Upper lobe of right lung (tissue), 1 donor: ENCODE measurements at places on chromosomes 13 and 19. TPM values are rescaled to one million over a fixed set of nuclear protein-coding genes. Genes with fewer than 3 reads are reported as not detected.

- DNase-seq = peak; percentile 79
Observed at GRCh38 chr19:46471116-46471733, at the start of gene PNMA8A. Gene PNMA8A, minus strand, starts transcription at chr19:46471563. Its CDS starts 528 bp downstream, at chr19:46471035.

DNA sequence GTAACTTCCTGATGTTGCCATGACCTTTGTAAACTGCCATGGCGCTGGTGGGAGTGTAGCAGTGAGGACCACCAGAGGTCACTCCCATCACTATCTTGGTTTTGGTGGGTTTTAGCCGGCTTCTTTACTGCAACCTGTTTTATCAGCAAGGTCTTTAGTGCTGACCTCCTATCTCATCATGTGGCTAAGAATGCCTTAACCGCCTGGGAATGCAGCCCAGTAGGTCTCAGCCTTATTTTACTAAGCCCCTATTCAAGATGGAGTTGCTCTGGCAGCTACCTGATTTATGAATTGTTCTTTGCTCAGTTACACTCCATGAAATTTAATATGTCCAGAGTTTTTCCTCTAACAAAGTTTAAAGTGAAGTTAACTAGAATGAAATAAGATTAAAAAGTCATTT, 4.6 kb upstream of the EPS15L1 start:
- DNase-seq = no peak

DNA sequence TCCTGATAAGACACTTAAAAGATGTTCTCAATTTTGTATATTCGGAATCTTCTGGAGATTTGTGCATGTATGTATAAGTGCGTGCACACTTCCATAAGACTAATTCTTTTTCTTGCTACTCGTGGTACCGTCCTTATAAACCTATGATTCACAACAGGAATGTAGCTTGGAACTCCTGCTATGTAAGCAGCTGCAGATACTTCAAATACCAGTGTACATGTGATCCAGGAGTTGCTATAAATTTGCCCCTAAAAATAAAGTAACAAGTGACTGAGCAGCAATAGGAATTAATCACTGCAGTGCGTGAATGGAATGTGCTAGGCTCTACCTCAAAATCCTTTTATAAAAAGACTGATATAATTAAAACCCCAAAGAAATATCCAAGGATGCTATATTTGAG, 214.9 kb downstream of the KLF5 start:
- no peak for DNase-seq

DNA sequence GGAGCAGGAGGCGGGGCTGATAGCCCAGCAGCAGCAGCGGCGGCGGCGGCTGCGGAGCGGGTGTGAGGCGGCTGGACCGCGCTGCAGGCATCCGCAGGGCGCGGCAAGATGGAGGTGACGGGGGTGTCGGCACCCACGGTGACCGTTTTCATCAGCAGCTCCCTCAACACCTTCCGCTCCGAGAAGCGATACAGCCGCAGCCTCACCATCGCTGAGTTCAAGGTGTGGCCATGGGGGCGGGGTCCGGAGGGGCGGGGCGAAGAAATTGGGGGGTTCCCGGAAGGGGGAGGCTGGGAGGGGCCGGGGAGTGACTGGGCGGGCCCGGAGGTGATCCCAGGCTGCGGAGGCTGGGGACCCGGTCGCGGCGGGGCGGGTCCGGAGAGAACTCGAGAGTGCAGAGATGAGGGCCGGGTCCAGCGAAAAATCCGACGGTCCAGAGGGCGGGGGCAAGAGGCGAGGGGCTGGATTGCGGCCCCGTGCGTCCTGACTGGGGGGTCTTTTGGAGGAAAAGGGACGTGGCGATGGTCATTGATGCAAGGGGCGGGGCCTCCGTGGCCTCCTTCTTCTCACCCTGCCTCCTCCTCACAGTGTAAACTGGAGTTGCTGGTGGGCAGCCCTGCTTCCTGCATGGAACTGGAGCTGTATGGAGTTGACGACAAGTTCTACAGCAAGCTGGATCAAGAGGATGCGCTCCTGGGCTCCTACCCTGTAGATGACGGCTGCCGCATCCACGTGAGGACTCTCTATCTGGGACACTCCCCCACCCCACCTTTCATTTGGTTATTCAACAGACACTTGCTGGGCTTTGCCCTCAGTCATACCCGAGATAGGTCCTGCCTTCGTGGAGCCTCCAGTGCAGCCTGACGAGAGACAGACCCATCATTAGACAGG, at the start of gene TBCB:
Gene TBCB (plus strand): TSS at position 16 of the 891 bp plus-strand sequence. CDS start 93 bp downstream, at position 109.
- peak; percentile 93 for DNase-seq

DNA sequence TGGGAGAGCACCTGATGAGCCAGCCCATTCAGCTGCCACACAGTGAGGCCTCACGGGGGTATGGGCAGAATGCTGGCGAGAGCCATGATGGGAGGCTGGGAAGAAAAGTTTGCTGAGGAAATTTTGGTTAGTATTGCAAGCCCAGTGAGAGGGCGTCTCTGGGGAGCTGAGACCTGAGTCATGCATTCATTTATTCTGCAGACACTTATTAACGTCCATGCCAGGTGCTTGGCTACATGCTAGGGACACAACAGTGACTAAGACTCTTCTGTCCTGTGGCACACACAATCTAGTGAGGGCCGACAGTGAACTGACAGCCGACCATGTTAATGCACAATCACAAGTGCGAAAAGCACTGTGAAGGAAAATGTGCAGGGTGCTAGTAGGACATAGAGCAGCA, 27.2 kb downstream of the WDR62 start:
- no peak for DNase-seq

- DNase-seq = no peak
Observed at GRCh38 chr19:17725422-17726078, 6.3 kb downstream of the MAP1S start.

DNA sequence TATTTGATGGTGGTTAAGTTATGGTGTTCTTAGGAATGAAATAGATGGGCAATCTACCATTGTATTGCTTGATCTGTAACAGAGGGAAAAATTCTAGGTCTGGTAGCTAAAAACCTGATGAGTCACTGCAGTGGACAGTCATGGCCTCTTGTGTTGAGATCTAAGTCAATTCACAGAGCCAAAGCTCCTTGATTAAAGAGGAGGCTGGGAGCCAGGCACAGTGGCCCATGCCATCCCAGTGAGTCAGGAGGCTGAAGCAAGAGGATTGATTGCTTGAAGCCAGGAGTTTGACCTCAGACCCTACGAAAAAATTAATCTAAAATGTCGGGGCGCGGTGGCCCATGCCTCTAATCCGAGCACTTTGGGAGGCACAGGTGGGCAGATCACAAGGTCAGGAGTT, 67.1 kb upstream of the KPNA3 start:
- no peak for DNase-seq

- DNase-seq = no peak
Observed at GRCh38 chr19:28019901-28020300, 1193.0 kb downstream of the UQCRFS1 start.

DNA sequence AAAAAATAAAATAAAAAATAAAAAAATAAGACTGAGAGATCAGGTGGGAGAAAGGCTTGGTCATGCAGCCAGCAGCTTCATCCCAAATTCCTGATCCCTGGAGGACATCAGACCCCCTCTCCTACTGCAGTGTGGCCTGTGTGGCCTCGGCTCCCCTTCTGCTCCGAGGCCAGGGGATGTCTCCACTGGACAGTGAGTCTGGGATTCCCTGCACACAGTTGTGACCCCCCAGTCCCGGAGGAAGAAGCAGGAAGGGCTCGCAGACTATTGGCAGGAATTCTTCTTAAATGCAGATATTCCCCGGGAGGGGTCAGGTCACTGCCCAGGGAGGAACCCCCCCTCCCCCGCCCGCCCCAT, 41.9 kb downstream of the ZNF627 start:
- no peak for DNase-seq

DNA sequence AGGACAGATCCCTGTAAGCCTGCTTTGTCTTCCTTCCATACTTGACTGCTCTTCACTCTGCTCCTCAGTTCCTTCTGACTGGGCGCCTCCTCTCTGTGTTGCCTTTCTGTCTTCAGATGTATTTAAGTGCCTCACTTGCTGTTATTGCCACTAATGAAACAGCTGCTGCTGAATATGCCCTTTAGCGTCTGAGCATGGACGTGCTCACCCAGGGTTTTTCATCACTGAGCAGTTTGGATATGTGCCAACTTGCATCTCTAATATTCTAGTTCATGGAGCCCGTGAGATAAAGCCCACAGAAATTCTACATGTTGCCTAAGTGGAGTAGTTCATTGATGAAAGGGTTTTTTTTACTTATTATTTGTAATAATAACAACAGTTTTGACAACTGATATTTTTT, 198.2 kb downstream of the MYO16 start:
- no peak for DNase-seq

DNA sequence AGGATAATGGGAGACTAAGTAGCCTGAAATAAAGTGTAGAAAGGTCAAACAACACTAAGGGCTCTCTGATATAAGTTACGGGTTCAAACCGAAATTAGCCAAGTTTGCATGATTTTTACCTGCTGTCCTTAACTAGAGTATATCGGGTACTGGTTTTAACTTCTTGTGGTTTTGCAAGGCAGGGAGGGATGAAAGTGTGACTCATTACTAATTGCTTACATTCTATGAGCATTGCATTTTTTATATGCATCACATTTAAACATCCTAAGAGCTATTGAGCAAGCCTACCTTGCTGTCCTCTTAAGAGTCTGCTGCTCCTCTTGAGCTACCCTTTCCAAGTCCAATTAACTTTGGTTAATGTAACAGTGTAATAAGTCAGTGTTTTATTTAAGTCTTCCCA, 415.4 kb downstream of the SLITRK5 start:
- no peak for DNase-seq

GRCh38 chr13:81609335-81609734, 1268.4 kb upstream of the SPRY2 start:
- DNase-seq = no peak

DNA sequence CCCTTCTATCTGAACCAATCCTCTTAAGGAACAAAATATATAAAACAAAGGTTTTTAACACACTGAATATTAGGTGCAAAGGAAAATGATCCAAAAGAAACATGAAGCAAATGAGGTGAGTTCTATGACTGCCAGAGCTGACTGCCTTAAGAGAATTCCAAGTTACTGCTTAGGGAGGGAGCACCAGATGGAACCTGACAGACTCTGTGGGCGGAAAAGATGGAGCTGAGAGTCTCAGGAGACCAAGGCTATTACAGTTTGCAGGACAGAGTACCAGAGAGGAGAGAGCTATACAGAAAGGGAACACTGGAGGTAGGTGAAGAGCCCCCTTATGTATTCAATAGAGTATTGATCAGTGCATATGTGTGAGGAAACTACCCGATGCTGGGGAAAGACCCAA, 87.2 kb downstream of the B3GLCT start:
- DNase-seq = no peak

- no peak for DNase-seq
Observed at GRCh38 chr13:66014771-66015170, 1215.4 kb downstream of the PCDH9 start.

DNA sequence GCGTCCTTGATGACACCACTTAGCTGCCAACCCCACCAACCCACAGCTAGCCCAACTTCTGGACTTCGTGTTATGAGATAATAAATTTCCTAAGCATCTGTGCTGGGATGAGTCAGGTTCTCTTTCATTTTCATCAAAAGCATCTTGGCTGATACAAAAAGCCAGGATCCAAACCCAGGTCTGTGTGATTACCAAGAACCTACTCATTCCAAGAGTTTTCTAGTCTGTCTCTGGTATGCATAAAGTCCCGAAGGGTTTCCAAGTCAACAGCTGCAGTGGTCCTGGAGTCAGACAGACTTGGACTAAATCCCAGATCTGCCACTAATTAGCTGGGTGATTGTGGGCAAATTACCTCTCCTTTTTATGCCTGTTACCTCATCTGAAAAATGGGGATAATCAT, 55.5 kb upstream of the SERP2 start:
- DNase-seq = no peak

DNA sequence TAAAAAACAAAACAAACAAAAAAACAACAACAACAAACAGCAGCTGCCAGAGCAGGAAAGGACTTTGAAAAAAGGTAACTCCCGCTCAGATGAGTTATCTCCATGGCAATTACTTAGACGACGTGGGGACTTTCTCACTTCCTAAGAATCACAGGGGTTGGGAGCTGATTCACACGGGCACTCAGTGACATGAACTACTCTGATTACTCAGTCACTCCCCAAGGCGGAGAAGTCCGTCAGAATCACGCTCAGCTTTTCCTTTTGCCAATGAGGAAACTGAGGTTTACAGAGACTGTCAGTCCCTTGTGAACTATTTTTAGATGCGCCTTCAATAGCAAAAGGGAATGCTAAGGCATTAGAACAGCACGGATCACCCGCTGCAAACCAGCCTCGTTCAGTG, 32.3 kb upstream of the MATK start:
- DNase-seq = no peak

DNA sequence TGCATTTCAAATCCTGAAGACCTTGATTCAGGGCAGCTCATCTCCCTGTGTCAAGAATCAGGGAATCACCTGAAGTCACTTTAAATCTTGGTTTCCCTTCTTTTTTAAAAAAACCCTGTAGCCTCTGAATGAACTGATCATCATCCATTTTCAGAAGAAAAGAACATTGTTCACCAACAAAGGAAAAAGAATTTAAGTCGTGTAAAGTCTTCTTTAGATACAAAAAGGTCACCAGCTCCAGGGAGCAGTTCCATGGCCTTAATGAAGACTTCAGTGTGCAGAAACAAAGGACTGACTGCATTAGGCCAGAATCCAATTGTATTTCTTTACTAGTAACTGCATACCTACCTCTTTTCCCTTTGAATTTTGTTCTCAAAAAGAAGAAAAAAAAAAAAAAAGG, 245.0 kb downstream of the ABCC4 start:
- no peak for DNase-seq

DNA sequence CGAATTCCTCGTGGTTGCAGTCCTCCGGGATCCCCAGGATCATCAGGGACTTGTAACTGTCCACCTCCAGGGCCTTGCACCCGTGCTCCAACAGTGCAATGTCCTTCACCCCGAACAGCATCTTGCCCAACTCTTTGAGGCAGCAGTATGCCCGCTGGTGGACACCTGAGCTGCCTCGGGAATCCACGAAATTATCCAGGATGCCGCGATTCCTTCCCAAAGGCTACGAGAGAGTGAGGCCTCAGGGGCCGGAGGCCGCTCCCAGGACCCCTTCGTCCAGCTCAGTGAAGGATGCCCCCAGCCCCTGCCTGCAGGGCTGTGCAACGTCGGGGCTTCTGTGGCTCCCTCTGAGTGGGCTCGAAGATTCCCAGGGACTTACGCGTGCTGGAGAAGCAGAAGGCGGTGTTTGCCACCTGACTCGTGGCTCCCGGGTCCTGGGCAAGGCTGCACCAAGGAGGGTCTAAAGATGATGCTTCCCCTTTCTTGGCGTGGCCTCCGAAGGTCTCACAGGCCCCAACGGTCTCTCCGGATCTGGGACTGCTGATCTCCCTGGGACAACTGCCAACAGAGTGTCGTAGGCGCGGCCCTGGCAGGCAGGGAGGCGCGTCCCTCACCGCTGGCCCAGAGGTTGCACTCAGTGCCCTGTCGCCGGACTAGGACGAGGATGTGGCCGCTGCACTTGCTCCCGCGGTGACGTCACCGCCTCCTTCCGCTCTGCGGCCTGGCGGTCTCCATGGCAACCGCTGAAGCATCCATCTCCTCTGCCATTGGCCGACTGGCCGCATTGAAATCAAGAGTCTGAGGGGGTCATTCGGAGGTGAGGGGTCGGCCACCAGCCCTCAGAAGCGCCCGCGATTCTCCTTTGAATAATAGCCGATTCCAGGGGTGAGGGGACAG, at the start of gene PNMA8C:
Gene PNMA8C (minus strand): TSS at position 698 of the 897 bp plus-strand sequence. CDS start 577 bp downstream, at position 121.
- peak; percentile 82 for DNase-seq

Gene CPT1C
- 6.1 TPM for total RNA-seq

Gene SERP2
- total RNA-seq = 2.8 TPM

Gene CEACAM5
- 35.0 TPM for total RNA-seq

Gene CD70
- total RNA-seq = 1.7 TPM

Gene ZNF253
- 8.1 TPM for total RNA-seq

Gene GJA3
- total RNA-seq = not detected

Gene FCHO1
- 7.4 TPM for total RNA-seq

Gene ZSCAN5A
- 14.8 TPM for total RNA-seq

Gene LRRC25
- 22.7 TPM for total RNA-seq

Gene ZNF737
- 16.5 TPM for total RNA-seq
